ENCODE measurements at places on chromosomes 2 and 18.
A peak's percentile ranks its signal among the peaks of the same experiment; 100 is the strongest.

- DNase-seq, result no peak
Observed at GRCh38 chr18:2395427-2396161, 175.7 kb downstream of the METTL4 start.

- DNase-seq, result no peak
Observed at GRCh38 chr18:3266062-3266608, 4.2 kb downstream of the MYL12B start.

DNA sequence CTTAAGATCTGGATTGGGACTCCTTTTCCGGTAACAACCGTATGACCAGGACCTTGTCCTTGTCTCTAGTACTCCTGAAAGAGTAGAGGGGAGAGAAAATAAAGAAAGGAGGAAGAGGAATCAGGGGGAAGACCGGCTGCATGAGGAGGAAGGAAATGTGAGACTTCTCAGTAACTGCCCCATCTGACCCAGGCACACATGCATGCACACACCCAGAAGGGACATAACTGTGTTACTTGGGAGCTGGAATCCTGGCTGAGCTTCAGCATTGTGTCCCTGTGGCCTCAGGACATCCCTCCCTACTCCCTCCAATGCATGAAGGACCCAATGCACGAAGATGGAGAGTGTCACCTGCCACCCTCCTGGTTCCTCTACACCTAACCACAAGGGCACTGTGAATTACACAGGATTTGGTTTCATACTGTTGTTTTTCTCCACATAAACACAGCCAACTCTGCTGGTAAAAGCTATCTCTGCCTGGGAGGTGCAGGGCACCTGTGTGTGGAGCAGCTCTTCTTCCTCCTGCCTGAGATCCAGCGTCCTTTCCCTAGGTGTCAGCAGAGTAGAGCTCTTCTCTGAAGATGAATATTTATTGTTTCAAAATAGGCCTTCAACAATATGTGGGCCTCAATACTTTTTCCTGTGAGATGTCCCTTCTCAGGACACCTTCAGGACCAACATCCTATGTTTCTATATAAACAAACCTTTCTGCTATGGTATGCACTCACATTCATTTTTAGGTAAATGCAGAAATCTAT, 574.1 kb upstream of the ID2 start:
- no peak for DNase-seq

DNA sequence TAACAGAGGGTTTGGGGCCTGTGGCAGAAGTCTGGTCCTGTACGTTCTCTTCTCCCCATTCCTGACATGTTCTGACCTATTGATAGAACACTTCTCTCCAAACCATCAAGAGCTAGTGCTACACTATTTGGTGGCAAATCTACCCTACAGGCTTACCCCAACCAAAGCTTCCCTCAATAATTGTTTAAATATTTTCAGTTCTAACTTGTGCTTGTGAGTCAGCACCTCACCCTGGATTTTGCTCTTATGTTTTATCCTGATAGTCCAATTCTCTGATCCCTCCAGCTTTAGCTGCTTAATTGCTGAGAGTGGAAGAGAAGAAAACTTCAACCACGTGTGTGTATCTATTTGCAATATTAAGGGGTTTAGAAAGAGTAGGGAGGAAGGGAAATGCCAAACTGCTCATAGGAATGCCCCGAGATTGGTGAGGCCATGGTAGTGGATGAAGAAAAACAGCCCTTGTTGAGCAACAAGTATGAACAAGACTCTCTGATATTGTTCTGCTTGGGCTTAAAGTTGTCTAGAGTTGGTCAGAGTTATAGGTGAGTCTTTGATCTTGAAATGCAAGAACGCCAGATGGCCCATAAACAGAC, 67.8 kb upstream of the PARD3B start:
- DNase-seq, result no peak

- no peak for DNase-seq
Observed at GRCh38 chr18:23350188-23350587, 102.9 kb upstream of the RIOK3 start.

DNA sequence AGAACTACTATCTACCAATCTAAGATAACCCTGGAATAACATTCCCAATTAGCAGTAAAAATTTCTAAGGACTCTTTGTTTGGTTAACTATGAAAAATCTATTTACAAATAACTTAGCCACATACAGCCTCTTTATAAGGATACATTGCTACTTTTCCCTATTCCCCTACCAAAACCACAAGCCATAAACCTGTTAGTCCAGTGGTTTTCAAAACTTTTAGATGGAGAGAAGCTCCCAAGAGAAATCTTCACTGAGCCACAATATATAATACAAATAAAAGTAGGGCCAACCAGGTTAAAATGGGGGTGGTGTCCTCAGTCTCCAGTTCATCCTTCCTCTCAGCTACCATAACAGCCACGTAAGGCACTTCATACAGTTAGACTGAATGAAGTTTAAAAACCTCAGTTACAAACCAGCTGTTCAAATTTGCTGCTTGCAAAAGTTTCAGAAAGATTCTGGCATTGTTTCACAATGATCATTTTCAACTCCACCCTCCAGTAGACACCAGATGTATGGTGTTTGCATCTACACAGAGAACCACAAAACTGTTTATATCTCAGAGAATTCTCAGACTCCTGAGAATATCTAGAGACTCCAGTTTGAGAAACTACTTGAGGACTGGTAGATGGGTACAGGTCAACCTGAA, 26.0 kb downstream of the SOS1 start:
- DNase-seq, result peak; percentile 43

DNA sequence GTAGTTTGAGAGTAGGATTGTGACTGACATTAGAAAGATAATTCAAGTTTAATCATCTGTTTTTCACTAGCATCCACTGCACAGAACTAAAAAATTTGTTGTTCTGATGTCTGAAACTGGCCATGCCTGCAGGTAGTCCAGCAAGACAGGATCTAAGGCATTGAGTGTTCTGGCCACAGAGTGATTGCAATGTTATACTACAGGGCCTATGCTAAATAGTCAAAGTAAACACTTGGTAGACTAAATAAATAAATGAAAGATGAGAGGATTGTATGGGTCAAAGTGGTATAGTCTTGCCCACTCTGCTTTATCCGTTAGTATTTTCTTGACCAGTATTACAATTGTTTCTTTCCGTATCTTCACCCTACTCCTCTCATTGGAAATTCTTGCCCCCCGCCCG, 27.6 kb upstream of the FANCL start:
- no peak for DNase-seq

GRCh38 chr2:163551616-163552373, 184.0 kb downstream of the FIGN start:
- DNase-seq, result no peak

DNA sequence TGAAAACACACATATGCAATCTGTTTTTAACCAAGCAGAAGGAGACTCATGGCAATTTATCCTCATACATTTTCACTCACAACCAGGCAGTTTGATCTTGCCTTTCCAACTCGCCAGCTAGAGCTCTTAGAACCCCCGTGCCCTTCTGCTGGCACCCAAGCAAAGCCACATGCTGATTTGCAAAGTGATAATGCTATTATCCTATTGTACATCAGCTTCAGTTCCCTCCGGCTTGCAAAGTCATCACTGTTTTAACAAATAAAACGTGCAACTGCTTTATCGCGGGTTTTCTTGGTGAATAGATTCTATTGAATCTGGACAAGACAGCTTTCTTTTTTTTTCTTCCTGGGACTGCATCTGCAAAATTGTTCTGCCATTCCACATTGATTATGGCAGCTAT, 314.6 kb downstream of the LNPK start:
- DNase-seq, result no peak

DNA sequence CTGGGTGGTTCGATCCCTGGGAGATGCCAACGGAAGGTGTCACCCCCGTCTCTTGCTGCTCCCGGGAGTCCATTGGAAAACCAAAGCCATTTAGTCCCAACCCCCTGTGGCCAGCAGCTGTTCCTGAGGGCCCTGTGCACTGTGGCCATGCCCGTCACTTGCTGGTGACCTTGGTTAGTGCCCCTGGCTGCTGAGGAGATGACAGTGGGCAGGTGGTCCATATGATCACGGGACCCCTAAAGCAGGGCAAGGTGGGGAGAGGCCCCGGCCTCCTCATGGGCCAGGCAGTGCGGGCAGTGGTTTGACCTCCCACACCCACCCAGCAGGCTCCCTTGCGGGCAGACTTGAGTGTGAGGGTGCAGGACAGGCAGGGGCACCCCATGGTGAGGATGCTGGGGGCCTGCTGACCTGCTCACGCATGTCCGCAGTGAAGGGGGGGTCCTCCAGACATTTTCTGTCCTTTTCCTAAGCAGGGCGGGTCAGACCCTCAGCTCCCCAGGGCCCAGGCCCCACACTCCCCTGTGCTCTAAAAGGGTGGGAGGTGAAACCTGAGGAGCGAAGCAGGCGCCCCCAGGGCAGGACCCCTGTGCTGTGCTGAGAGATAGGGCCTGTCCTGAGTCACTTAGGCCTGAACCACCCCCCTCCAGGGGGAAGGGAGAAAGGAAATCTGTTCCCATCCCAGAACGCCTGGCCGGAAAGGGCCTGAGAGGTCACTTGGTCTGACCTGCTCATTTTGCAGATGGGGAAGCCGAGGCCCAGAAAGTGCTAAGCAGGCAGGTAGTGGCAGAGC, 6.8 kb downstream of the ITM2C start:
- DNase-seq, result no peak

DNA sequence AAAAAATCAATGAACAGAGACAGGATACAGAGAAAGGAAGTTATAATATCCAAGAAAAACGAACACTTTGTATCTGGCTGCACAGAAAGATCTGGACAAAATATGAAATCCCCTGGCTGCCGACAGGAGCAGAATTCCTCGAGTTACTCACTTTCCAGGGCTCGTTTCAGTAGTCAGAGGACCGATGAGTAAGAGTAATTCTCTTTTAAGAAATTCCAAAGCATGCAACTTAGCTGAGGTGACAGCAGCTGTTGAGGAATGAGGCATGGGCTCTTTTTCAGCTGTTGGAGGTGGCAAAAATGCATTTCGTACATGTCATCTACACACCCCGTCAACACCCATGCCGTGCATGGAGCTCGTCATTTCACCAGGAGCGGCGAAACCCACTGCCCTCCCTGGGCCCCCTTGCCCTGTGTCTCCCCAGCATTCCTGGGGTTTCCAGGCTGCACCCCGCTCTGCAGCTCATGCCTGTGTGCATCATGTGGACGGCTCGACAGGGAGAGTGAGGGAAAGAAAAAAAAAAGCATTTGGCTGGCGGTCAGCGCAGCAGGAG, 210.8 kb upstream of the SMIM21 start:
- DNase-seq, result no peak

DNA sequence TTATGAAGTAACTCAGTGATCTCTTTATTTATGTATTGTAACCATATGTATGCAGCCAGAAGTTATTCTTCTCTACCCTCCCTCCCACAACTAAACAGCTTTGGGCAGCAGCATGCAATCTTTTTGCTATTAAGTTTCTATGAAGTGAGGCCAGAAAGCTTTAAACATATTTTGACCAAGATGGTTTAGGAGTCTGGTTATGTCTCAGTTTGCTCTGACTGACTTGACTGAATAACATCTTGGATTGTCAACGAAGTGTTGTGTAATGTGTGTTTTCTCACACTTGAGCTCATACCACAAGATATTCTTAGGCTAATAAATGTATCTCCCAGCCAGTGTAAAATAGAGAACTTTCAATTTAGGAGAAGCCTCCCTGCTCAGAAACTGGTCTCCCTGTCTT, 104.3 kb downstream of the TTC27 start:
- DNase-seq, result no peak

- no peak for DNase-seq
Observed at GRCh38 chr2:37928377-37928776, 3.3 kb downstream of the RMDN2 start.

DNA sequence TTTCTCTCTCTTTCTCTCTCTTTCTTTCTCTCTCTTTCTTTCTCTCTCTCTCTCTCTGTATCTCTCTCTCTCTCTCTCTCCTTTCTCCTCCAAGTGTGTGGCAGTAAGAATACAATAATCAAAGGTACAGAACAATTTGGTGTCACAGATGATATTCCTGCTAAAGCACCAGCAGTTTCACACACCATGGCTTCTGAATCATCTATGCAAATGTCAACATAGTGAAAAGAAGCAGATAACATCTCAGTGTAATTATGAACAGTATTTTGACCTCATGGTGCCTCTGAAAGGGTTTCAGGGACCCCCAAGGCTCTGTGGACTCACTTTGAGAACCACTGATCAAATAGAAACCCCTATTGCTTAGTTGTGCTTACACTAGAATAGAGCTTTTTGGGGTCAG, 38.5 kb upstream of the CSRNP3 start:
- DNase-seq, result no peak

- DNase-seq, result no peak
Observed at GRCh38 chr2:65608466-65608865, 176.1 kb upstream of the SPRED2 start.

DNA sequence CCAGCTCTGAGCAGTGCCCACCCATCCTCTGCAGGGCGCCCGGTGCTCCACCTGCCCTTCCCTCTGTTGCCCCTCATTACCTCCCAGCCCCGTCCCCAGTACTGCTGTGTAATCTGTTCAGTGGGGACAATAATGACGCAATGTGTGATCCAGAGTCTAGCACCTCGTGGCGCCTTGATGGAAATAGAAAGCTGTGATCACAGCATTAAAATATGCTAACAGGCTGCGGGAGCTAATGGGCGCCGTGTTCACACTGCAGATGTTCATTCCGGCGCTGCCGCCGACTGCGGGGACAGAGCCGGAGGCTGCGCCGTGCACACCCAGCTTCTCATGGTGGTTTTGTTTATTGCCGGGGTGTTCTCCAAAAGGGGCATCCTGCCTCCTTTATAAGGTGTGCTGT, 235.2 kb downstream of the LDLRAD4 start:
- no peak for DNase-seq

- no peak for DNase-seq
Observed at GRCh38 chr2:43192744-43193651, 33.4 kb downstream of the ZFP36L2 start.

GRCh38 chr2:69943000-69943842, 18.2 kb downstream of the ASPRV1 start:
- DNase-seq, result no peak

DNA sequence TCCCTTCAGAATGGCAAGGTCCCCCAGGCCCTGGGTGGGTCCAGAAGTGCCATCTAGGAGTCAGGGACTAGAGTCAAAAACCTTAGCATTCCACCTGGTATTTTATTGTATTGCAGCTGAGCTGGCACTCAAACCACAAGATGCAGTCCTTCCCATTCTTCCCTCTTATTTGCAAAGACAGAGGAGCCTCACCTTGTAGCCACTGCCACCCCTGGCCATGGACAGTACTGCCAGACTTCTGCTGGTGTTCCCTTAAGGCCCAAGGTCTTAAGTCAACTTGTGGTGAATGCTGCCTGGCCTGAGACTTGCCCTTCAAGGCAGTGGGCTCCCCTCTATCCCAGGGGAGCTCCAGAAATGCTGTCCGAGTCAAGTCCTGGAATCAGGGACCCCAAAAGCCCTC, 6.9 kb downstream of the UGT1A10 start:
- no peak for DNase-seq

DNA sequence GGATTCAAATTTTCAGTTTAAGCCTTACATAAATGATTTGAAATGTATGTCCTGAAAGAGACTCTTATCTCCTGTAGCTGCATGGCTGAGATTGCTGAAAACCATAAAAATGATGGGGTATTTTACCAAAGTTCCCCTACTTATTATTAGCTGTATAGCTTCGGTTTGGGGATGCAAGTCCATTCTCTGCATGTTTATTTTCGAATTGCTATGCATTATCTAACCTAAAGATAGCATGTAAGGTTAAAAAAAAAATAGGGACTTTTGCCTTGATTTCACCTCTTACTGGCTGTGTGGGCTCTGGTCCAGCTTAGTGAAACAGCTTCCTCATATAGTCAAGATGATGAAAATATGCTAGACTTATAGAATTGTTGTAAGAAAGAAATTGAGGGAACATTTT, 14.0 kb upstream of the ACOXL start:
- no peak for DNase-seq

GRCh38 chr18:46623541-46623940, 33.5 kb downstream of the LOXHD1 start:
- DNase-seq, result no peak

GRCh38 chr2:221529943-221530652, 42.0 kb downstream of the EPHA4 start:
- peak; percentile 34 for DNase-seq

Data from AG09319 (cell line).